ENCODE measurements at places on chromosomes 2 and 18. TPM values are rescaled to one million over a fixed set of nuclear protein-coding genes. Genes with fewer than 3 reads are reported as not detected.

DNA sequence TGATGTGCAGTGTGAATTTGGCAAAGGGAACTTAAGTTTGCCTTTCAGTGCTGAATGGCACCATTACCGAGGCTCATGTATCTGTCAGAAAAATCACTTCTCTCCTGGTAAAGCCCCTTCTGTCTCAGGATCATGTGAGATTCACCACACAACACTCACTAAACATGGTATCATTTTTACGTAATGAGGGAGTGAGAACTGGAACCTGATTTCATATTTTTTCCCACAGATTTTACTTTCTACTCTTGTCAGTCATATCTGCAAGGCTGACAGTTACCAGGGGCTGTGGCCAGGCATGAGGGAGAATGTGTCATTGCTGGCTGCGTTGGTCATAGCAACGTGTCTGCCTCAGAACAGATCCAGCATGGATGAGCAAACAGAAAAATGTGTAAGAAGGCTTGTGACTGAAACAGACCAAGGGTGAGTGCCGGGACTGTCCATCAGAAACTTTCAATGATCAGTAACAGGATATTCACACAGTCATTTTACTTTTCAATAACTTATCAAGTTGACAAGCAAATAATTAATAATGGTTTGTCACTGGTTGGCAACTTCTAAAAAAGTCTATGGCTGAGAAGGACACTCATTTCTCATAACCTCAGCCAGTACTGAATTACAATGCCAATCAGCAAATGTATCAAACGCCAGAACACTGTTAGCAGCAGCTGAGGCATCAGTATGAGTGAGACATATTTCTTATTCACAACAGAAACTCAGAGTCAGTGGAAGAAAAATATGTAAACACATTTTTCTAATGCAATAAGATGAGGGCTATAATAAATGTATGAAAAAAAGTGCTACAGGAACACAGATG, 100.5 kb downstream of the CDC42EP3 start:
- DNase-seq = peak; percentile 89

DNA sequence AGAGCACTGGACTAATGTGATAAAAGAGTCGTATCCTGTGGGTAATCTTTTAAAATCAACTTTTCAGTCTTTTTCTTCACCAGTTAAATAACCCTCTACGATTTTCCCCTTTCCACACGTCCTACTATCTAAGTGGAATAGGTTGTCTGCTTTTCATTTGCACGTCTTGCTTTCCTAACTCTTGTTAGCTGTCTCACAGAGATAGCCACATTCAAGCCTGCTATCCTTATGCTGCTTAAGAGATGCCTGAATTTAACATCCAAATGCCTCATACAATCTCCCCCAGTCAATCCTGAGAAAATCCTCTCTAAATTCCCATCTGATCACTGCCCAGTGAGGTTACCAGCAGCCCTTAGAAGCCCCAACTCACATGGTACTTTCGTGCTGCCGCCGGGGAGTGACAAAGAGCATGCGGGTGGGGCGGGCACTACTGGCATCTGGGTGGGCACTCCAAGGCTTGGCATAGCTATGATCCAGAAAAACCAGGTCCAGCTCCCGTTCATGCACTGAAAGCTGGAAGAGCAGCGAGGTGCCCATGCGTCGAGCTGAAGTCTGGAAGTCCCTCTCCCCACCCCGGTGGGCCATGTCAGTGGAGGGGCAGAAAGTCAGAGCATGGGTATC, 1.5 kb downstream of the KANSL3 start:
- no peak for DNase-seq

- no peak for DNase-seq
These were observed 23.9 kb downstream of the ABCG5 start for GRCh38 chr2:43814711-43815110.

DNA sequence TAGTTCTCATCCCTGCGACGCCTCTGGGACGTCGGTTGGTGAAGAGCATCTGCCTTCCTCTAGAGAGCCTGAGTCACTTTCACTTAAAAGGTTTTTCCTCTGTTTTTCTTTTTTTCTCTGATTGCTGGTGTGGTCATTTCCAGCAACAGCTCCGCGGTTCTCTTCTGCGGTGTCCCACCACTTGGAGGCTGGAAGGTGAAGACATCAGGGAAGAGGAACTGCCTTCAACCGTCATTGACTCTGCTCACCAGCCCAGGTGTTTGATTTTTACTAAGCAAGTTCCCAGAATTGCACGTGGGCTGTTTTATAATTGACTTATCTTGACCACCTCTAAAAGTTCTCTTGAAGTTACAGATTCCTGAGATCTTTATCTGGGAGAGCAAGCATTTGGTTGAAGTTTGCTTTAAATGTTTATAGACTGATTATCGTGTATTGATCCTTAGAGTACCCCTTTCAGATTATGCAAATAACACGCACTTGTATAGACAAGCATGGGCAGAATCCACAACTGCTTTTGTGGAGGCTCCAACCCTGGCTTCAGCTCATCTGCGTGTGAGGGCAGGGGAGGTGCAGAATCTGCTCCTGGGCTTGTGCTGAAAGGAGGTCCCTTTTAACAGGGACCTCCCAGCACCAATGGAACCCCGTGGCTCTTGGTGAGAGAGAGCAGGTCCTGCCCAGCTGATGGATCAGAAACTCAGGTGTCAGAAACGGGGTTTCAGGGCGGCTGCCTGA, 3.5 kb downstream of the CTDP1 start:
- DNase-seq = no peak

DNA sequence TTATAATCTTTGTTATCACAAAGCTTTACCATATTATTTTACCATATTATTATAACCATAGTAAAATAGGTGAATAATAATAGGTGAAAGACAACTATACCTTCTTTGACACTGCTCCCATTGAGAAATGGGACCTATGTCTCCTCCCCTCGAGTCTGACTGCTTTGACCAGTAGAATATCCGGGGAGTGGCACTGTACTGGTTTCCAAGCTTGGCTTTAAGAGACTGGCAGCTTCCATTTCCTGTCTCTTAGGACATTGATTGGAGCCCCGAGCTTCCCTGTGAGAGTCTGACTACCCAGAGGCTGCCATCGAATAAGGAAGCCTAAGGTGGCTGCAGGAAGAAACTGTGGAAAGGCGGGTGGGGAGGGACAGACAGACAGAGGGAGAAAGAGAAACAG, 40.1 kb upstream of the PLEKHM3 start:
- no peak for DNase-seq

- no peak for DNase-seq
These were observed 158.4 kb downstream of the ATP9B start for GRCh38 chr18:79227621-79228020.

DNA sequence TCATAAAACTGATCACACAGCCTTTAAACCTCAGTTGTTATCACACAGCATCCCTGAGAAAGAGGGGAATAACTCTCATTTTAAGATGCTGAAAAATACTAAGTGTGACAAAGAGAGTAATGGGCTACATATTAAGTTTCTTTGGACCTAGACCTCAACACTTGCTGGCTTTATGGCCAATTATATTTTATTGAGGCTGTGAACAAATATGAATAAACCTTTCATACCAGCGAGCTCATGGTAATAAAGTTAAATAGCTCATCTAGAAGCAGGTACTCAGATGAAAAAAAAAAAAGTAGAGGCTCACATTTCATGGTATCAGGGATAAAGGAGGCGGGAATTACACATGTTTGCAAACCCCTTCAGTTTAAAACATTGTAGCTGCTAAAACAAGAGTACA, 75.7 kb downstream of the DOCK10 start:
- DNase-seq = no peak

DNA sequence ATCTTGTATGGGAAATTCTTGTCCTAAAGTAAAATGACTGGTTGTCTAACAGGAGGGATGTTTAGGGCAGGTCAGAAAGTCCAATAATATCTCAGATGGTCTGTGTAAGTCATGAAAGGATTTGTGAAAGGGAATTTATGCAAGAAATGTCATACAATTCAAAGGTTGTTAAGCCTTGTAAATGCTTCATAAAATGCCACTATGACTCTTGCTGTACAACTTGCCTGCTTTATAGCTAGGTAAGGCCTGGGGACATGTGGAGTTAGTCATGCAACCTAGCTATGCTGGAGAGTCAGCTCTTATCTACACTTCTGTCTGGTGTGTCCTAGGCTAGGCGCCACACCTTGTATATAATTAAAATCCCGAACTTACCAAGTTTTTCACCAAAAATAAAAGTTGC, 36.9 kb upstream of the VWA3B start:
- DNase-seq = no peak

DNA sequence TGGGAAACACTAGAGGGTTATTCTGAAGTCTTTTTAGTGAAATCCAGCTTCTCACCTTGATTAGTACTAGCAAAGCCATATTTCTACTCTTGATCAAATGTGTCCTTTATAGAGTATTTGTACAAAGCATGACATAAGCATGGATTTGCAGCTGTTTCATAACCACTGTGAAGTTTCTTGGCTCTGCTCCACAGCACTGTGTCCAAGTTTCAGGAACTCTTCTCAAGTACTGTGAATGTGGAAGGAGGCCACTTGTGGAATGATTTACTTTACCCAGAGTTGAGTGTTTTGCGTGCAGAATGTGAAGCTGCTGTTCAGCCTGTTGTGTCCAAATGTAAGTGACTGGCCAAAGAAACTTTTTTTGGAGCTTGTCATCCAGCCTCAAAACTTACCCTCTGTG, 16.2 kb upstream of the MAPRE2 start:
- DNase-seq = peak; percentile 60

GRCh38 chr2:106851087-106851874, 34.7 kb downstream of the ST6GAL2 start:
- no peak for DNase-seq

GRCh38 chr2:11679486-11680181, 9.6 kb upstream of the NTSR2 start:
- no peak for DNase-seq

DNA sequence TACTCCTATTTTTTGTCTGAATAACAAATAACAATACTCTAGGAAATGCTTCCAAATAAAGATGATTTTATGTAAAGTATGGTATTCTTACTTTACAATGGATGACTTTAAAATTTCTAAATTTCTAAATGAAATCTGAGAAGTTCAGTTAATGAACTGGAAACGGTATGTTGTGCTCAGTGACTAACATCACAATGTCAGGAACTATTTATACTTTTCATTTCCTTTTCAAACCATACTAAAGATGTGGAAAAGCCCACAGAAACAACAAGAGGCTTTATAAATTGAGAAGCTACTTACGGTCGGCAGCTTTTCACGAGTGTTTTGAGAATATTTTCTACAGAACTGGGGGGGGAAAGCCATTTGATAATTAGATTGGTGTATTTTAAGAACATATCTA, 31.1 kb downstream of the PSME4 start:
- DNase-seq = no peak

DNA sequence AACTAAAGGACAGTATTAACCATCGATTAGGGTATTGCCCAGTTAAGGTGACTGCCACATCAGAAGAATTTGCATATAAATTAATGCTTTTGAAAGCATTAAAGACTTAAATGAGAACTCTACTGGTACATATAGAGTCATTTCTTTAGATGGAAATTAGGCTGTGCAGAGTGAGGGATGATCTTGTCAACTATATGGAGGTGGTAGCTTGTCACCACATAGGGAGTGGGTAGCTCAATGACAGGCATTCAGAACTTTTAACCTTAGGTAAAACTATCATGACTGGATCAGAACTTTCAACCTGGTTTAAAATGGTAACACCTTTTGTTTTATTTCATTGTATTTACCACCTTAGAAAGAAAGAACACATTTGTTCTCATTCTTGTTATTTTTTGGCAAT, 384.6 kb upstream of the LRRTM1 start:
- DNase-seq = no peak

DNA sequence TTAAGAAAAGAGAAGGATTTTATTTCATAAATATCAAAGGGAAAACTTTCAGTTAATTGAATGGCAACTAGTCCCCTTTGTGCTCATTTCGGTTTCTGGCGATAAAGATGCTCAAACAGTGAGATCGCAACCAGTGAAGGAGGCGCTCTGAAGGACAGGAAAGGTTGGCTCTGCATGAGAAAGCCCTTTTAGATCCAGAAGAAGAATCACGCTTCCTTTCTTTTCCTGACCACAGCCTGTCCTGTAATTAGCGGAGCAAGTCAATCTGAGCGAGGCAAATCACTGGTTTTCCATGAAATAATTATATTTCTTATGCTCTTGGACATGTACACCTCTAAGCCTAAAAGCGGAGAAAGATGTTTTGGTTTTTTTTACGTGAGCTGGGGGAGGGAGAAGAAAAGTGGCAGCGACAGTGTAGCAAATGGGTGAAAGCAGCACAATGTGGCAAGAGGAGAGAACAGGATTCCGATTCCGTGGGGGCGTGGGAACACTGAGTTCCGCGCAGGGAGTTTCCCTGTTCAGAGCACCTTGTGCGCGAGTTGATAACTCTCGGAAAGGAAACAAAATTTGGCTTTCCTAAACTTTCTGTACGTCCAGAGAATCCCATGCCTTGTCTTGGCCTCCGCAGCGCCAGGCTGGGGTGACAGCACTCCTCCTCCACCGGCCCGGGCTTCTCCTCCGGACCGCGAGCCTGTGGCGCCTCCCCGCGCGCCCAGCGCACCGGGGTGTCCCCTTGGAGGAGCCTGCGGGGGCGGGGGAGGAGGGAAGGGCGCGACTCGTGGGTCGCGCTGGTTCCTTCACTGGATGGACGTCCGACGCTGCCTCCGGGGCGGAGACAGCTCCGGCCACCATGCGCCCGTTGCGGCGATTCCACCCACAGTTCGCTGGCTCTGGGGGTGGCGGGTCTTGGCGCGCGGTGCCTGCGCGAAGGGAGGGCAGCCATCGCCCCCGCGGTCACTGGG, 620 bp upstream of the SLC9A2 start:
- DNase-seq = no peak

- no peak for DNase-seq
These were observed 148.5 kb downstream of the MGAT5 start for GRCh38 chr2:134402410-134402809.

DNA sequence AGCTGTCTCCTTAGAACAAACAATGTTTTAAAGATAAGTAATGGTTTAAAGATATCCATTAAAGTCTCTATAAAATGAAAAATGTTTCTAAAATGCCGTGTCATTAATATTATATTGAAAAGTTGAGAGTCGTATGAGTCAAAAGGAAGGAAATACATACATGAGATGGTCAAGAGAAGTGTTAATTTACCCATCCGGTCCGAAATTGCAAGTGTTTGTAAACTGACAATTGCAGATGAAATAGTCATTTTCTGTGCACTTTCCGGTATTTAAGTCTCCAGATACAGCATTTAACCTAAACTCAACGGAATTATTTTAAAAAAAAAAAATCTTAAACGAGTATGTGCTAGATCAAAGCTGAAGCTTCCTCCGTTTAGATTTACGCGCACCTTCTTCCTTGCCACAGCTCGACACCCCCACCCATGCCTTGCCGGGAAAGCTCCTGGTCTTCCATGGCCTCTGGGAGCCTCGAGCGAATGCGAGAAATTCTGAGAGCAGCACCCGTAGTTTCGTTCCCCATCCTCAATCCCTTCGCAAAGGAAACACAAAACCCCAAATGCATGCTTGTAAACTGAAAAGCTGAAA, 1.8 kb downstream of the DSC3 start:
- no peak for DNase-seq

GRCh38 chr18:42274488-42275137, 319.6 kb downstream of the PIK3C3 start:
- DNase-seq = peak; percentile 11

The IL18RAP gene
- total RNA-seq = not detected

The SERPINB11 gene
- not detected for total RNA-seq

The RFX8 gene
- total RNA-seq = 2.9 TPM

The CRYGD gene
- not detected for total RNA-seq

The BOLL gene
- not detected for total RNA-seq

The MC4R gene
- not detected for total RNA-seq

The POTEC gene
- not detected for total RNA-seq

The SLC4A3 gene
- 13.5 TPM for total RNA-seq

The KCNJ3 gene
- total RNA-seq = not detected

The IGFBP2 gene
- total RNA-seq = not detected

The LIPG gene
- total RNA-seq = not detected

The CELF4 gene
- not detected for total RNA-seq

The PTPN4 gene
- 15.5 TPM for total RNA-seq

The PTPRN gene
- total RNA-seq = 4.3 TPM
